Ovary (tissue), 10 donors: ENCODE measurements at places on chromosomes 3 and 15. TPM values are rescaled to one million over a fixed set of nuclear protein-coding genes. Genes with fewer than 3 reads are reported as not detected.

DNA sequence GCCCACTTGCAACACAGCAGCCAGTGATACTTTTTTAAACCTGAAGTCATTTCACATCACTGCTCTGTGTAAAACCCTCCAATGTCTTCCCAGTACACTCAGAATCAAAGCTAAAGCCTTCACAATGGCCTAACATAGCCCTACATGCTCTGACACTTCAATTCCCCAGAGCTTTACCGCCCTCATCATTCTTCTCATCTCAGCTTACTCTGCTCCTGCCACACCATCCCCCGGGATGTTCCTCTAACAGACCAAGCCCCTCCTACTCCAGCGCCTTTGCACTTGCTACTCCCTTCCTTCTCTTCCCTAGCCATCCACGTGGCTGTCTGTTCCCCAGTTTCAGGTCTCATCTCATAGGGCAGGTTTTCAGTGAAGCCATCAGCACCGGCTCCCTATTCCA is 194.0 kb downstream of the SSR3 start:
- DNase-seq: no peak

DNA sequence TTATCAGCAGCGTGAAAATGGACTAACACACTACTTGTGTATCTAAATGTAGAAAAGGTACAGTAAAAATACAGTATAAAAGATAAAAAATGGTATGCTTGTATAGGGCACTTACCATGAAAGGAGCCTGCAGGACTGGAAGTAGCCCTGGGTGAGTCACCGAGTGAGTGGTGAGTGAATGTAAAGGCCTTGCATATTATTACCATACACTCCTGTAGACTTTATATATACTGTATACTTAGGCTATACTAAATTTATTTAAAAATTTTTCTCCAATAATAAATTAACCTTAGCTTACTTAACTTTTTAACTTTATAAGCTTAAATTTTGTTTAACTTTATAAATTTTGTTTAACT is 67.2 kb upstream of the TSPAN3 start:
- no peak for DNase-seq

The FEZF2 gene
- polyA plus RNA-seq: not detected

- no peak for DNase-seq
Observed at GRCh38 chr3:45555666-45556065, 38.9 kb upstream of the LIMD1 start.

The KLHL40 gene
- not detected for polyA plus RNA-seq

DNA sequence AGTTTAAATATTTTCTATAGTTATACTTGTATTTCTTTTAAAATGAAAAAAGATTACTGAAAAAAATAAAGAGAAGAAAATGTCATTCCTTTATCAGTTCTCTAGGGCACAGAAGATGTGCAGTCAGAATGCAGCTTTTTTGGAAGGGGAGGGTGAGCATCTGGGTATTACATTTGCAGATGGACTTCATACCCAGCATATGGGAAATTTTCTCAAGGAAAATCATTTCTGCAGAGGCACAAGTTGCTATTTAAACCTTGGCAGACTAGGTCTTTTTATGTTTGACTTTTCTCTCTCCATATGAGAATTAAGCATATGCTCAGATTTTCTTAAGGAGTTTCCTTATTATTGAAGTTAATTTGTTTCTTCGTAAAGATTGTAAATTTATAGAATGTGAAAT is 39.5 kb upstream of the ZNF385D start:
- DNase-seq: no peak

The EID1 gene
- 229 TPM for polyA plus RNA-seq

The GOLGA6L4 gene
- polyA plus RNA-seq: 4.2 TPM
